NCI-H1105 (cell line): ENCODE measurements at places on chromosomes 6 and 20.

DNA sequence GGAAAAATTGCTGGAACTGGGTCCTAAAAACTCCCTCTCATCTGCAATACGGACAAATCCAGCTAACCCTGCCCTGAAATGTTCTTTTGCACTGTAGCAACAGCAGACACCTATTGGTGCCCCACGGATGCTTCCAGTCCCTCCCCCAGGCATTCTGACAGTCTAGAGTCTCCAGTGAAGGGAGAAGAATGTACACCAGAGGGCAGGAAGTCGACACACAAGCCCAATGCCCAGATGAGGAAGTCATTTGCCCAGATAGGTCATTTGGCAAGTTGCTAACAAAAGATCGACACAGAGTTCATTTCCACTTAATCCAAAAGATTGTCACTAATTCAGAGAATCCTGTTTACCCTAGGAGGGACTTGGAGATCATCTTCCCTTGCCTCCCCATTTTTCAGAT, 293.0 kb upstream of the PRDM1 start:
- DNase-seq = no peak

GRCh38 chr20:40241596-40242343, 447.3 kb downstream of the MAFB start:
- no peak for DNase-seq

DNA sequence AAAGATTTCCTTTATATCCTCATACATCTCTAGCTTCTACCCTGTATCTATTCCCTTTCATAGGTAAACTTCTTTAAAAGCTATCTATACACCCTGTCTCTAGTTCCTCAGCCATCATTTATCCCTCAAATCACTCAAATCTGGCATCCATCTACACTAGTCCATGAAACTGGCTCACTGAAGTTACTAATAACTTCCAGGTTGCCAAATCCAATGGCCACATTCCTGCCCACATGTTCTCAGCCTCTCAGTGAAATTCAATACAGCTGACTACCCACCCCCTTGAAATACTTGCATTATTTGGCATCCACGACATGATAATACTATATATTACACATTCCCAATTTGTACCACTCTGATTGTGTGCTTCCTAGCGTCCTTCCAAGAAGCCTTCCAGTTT, 8.7 kb downstream of the REPS1 start:
- DNase-seq = no peak

DNA sequence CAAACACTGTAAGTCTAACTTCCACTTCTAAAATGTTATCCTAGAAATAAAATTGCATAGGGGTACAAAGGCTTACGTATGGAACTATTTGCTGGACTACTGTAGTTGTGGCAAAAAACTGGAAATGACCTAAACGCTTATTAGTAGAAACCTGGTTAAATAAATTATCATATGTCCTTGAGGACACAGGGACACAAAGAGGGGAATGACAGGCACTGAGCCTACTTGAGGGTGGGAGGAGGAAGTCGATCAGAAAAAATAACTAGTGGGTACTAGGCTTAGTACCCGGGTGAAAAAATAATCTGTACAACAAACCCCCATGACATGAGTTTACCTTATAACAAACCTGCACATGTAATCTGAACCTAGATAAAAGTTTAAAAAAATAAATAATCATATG, 28.4 kb downstream of the BCAS1 start:
- no peak for DNase-seq

- no peak for DNase-seq
Measured at GRCh38 chr20:35297155-35297554, 4.9 kb upstream of the FAM83C start.

- no peak for DNase-seq
Measured at GRCh38 chr6:14593286-14593685, 475.7 kb downstream of the CD83 start.

GRCh38 chr20:16621435-16622141, 48.3 kb upstream of the KIF16B start:
- DNase-seq = no peak

GRCh38 chr6:148727104-148727503, 19.7 kb upstream of the UST start:
- no peak for DNase-seq

- DNase-seq = no peak
Measured at GRCh38 chr20:12072954-12073264, 155.2 kb downstream of the BTBD3 start.

DNA sequence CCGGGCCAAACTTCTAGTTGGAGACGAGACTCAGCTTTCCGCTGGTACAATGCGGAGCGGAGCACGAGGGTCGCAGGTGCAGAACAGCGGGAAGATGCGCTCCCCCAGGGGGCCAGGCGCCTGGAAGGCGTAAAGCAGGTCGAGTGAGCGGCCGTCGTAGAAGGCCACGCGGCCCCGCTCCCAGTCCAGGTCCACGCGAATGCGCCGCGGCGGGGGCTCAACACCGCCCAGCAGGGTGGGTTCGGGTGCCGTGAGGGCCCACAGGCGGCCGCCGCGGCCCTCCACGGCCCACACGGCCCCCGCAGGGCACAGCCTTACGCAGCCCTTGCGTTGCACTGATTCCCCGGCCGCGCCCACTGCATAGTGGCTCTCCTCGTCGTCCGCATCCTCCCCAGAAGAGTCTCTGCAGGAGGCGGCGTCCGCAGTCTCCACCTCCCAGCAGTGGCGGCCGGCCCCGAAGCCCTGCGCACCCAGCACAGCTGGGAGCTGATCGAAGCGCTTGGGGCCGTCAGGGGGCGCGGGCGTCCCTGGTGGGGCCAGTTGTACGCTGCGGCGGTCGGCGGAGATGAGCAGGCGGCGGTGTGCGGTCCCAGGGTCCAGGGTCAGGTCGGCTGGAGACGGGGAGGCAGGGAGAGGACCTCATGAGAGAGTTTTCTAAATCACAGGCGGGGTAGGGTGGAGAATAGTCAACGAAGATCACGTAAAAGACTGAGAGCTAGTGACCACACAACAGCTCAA, 4.3 kb downstream of the PPP1R11 start:
- DNase-seq = no peak

- DNase-seq = no peak
Measured at GRCh38 chr20:46375771-46376170, 30.6 kb downstream of the ELMO2 start.

GRCh38 chr6:53290537-53291510, 57.9 kb downstream of the ELOVL5 start:
- no peak for DNase-seq

GRCh38 chr20:42938441-42939205, 251.1 kb downstream of the PTPRT start:
- no peak for DNase-seq

GRCh38 chr6:32167154-32167760, 2.9 kb downstream of the EGFL8 start:
- DNase-seq = no peak

DNA sequence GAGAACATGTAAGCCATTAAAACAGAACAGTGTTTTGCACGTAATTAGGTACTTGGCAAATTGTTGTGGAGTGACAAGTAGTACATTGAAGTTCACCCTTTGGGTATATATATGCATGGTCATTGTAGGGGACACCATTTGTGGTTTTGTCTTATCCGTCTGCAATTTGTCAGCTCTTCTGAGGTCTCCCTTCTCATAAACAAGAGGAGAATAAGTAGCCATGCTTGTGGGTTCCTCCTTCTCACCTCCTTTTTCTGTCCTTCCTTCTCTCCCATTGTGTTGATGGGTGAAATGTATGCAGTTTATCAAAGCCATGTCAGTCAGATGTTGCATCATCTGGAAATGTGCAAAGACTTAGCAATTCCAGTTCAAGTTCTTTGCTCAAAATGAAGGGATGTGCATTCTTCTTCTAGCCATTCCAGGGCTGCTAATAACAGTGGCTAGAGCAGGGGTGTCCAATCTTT, 70.9 kb downstream of the QKI start:
- no peak for DNase-seq

DNA sequence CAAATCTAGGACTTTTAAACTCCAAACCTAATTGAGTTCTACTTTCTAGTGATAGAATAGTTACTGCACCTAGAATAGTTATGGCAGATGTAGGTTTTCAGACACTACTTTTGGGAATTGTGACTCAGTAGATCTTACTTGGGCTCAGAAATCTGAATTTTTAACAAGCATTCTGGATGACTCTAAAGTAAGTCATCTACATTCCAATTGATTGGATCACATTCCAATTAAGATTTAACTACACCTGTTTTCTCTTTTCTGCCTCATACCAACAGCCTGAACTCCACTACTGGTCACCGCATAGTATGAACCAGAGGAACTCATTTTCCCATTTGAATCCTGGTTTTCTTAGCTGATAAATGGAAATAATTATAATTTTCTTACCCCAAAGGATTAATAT, 49.5 kb upstream of the TFAP2D start:
- DNase-seq = no peak

- no peak for DNase-seq
Measured at GRCh38 chr6:53544217-53544469, 758 bp downstream of the GCLC start.

DNA sequence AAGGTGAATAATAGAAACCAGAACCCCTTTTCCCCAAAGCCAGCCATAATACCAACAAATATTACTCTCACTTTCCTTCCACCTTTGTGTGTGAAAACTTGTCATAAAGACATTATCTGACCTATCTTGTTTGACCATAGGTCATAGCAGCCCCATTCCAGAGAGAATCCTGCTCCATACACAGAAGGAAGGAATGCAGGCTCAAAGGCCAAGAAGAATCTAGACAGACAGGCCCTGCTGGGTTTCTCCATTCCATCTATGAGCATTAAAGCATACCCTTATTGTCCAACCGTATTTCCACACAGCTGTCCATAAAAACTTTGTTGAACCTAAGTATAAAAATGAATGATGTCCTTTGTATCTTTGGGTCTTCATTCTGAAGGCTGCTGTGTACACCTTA, 40.7 kb upstream of the KCNK5 start:
- no peak for DNase-seq

DNA sequence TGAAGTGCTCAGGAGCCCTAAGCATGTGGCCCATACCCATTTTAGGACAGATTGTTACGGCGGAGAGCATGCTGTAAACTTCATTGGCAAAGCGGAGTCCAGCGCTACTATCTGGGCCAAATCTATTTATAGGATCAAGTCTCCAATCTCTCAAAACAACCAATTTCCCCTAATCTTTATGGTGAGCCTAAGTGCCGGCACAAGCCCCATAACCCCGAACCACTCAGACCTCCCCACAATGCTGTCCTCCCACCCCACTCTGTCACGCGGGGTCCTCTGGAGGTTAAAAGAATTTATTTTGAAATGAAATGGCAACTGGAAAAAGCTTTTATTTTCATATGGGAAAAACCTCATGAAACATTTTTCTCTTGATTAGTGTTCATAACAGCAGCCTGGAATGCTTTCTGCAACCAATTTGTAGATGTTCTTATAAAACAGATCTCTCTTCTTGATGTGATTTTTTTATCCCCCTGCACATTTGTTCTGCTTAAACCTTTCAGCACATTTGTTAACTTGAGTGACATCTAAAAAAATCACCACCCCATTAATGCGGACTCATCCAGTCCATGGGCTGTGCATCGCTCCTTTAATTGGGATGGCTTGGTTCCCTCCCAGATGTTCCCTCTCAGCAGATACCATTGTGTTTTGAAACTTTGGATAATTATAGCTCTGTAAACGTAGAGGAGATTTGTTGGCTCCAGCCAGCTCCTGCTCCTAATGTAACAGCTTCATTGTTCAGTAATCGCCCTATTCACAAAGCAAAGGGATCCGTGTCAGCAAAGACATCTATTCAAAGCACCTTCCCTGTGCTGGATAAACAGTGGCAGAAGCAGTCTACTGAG, 323.6 kb downstream of the CD83 start:
- peak; percentile 84 for DNase-seq

DNA sequence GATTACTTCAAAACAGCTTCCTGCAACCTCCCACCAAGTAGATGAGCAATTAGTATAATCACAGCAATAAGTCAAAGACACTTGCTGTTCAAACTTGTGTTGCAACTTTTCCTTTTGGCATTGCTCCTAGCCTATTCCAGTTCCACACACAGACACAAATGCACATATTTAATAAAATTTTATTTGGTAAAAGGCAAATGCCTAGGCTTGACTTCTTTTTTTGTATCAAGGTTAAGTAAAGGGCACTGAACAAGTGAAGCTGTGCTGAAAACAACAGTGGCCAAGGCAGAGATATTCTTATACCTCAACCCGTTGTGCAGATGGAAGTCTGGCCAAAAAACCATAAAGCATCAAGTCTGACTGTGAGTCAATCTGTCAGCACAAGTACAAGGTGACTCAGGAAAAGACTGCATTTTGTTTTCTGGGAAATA, 708.4 kb upstream of the CITED2 start:
- no peak for DNase-seq

GRCh38 chr20:15899967-15900366, 673.3 kb downstream of the KIF16B start:
- no peak for DNase-seq

GRCh38 chr6:53239526-53239925, 90.9 kb upstream of the GCM1 start:
- no peak for DNase-seq
